ENCODE measurements at places on chromosomes 5 and 9. TPM values are rescaled to one million over a fixed set of nuclear protein-coding genes. Genes with fewer than 3 reads are reported as not detected.

GRCh38 chr5:77066823-77067442 is 20.2 kb downstream of the ZBED3 start:
- H3K4me3 ChIP-seq = no peak overlapping the region
- H3K36me3 ChIP-seq = no peaks in the 10 kb centered on the region
- DNase-seq = no peak
- no peaks in the 10 kb centered on the region for H3K4me1 ChIP-seq

DNA sequence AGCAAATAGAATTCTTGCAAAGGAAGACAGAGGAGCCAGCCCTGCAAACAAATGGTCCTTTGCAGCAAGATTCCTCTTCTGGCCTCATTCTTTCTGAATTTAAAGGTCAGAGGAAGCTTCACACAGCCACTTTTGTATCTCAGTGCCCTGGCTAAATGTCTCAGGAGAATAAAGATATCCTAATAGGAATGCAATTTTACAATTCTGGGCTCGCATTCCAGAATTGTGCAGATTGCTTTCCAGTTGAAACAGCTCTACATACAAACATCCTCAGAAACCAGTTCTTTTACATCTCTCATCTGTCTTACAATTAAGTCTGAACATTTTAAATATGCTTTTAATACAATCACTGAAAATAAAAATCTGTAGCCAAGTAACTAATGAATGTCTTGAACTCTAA is 14.6 kb upstream of the ACOT12 start:
- H3K27me3 ChIP-seq = no peaks in the 10 kb centered on the region
- no peak for DNase-seq
- H3K4me1 ChIP-seq = no peaks in the 10 kb centered on the region
- no peak overlapping the region for H3K27ac ChIP-seq

DNA sequence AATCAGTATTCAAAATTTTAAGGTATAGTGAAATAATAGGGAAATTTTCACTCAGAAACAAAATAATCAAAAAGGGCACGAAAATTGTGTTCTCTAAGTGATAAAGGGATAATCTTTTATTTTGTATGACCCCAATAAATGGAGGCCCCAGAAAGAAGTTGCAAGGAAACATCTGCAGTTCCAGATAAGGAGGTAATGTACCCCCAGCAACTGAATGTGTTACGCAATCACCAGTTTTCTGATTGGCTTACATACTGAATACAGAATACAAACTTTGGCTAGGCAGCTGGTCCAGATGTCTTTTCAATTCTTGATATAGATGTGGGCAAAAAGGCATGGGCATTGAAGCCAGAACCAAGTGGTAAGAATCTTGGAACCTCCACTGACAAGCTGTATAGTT is 1.7 kb upstream of the TOPORS start:
- H3K27me3 ChIP-seq = no peaks in the 10 kb centered on the region
- no peak overlapping the region for H3K27ac ChIP-seq
- no peaks in the 10 kb centered on the region for H3K36me3 ChIP-seq

SIT1 gene
- total RNA-seq = not detected

- H3K27me3 ChIP-seq = no peaks in the 10 kb centered on the region
- H3K36me3 ChIP-seq = no peaks in the 10 kb centered on the region
- no peak for DNase-seq
These were observed 46.5 kb downstream of the MAPKAP1 start for GRCh38 chr9:125660557-125660956.

DNA sequence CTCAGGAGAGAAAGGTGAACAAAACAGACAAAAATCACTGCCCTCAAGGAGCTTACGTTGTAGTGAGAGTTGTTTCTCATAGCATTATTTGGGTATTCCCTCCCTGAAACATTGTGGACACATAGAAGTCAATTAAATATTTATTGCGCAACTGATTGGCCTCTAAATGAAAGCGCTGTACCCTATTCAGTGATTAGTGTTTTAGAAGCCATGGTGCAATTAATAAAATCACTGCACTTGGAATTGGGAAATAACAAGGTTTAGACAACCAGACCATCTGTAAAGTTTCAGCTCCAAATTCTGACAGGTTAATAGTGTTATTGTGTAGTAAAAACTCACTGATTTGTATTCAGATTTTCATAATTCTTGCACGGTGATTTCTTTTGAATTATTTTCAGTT is 35.9 kb downstream of the TNPO1 start:
- peaks cover 81% of the 10 kb centered on the region for H3K4me1 ChIP-seq
- H3K36me3 ChIP-seq = peaks cover 8% of the 10 kb centered on the region
- no peaks in the 10 kb centered on the region for H3K27me3 ChIP-seq
- H3K27ac ChIP-seq = no peak overlapping the region
- no peak overlapping the region for H3K4me3 ChIP-seq

KLF4 gene
- total RNA-seq = 35.4 TPM
